ENCODE measurements at places on chromosomes 4 and X.

- no peak for DNase-seq
Measured at GRCh38 chrX:17081511-17081910, 135.1 kb downstream of the REPS2 start.

DNA sequence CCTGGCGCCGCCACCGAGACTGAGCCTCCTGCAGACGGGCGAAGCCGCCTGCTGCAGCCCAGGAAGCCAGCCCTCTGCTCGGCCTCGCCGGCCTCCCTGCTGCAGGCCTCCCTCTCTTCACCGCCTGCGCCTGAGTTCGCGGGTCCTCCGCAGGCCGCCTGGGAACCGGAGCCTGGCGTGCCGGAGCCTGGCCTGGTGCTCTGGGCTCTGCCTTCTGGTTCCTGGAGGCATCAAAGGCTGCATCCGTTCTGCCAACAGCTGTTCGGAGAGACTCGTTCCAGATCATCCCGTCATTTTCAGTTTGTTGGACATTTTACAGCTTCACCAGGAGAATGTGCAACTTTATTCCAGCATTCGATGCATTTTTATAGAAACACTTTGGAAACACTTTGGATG is 178.0 kb downstream of the DCLK2 start:
- no peak for DNase-seq

- no peak for DNase-seq
Measured at GRCh38 chr4:70138751-70139150, 15.3 kb upstream of the PRR27 start.

GRCh38 chr4:7398104-7398423 is 36.7 kb downstream of the PSAPL1 start:
- DNase-seq = peak; percentile 40

GRCh38 chrX:153302796-153303195 is 18.8 kb downstream of the PNMA6F start:
- DNase-seq = no peak

DNA sequence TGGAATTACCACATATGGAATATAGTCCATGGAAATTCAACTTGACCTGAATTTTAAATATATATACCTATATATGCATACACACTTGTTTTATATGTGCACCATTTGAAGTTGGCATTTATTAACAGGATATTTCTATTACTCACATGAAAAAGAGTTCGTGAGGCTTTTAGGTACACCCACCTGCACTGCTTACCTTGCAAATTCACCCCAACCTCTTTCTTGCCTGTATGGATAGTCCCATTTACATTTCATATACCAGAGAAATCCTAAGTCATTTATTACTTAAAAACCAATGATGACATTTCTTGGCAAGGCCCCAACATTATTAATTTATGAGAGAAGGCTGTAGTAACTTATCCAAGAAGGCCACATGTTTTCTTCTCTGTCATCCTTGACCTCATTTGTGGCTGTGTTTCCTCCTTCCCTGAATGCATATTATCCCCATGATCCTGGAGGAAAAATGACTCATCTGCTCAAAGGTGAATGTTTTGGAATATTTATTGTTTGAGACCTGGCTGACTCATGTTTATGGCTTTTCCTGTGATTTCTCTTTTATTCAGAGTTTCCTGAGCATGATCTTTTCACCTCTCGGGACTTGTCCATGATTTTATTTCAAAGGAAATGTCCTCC is 62.2 kb upstream of the FAM241A start:
- peak; percentile 94 for DNase-seq

DNA sequence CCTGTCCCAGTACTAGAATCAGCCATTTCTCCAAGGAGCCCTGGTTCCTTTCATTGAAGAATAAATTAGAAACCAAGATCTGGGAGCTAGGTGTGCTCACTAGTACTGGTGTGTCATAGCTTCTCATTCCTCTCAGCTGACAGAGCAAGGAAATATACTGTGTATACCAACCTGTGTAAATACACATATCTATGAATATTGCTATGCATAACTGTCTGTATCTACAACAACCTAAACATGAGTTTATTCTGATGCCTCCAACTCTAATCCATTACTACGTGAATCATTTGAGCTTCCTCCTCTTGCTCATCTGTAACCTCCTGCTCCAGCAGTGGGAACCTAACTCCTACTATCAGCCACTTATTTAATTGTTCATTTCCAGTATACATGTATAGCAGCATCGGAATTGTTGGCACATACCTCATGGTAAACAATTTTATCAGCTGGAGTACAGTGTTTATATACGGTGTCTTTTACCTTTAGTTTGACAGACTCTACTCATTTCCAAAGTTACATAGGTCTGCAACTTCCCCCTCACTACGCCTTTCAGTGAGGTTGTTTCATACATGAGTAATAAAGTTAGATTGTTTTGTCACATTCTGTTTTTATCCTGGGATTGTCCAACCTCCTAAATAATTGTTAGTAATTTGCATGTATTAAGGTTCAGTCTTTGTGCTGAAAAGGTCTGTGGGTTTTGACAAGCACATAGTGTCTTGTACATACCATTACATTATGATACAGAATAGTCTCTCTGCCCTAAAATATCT is 7.1 kb upstream of the SCRG1 start:
- no peak for DNase-seq

DNA sequence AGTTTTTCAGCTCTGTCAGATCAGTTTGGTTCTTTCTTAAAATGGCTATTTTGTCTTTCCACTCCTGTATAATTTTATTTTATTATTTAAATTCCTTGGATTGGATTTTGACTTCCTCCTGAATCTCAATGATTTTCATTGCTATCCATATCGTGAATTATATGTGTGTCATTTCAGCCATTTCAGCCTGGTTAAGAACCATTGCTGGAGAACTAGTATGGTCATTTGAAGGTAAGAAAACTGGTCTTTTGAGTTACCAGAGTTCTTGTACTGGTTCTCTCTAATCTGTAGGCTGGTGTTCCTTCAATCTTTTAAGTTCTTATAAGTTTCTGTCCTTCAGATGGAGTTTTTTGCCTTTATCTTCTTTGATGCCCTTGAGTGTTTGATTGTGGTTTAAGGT is 815.5 kb downstream of the KLHL13 start:
- no peak for DNase-seq

DNA sequence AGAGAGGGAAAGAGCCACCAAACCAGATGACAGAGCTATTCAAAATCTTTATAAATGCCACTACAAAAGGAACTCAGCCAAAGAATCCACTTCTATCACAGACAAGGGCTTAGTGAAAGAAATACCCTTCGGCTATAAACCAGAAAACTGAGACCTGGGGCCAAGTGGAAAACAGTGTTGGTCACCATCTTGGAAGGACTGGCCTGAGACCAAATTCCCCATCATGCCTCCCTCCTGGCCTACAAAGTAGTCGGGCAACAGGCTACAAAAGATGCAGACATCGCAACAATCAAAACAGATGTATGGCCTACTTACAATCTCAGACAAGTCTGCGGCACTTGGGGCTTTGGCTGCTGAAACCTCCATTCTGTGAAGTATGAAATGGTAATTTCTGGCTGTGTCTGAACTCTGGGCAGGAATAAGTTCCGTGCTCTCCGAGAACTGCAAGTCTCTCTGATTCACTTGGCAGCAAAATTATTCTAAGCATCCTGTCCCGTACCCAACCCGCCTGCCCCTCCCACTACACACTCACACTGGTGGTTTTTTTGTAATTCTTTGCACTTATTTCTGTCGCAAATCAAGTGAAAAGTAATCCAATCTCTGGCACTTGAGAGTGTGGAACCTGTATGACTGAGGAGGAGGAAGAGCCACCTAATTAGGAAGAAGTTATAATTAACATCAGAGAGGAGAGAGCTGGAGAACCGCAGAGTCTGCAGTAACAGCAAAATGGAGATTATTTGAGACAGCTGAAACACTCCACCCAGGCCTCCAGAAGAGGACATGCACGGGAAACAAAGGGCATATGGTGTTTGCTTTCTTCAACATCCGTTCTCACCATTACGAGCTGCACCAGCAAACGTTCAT is 87.8 kb downstream of the SH3KBP1 start:
- no peak for DNase-seq

- DNase-seq = no peak
Measured at GRCh38 chrX:17566740-17567139, 170.6 kb upstream of the SCML1 start.

DNA sequence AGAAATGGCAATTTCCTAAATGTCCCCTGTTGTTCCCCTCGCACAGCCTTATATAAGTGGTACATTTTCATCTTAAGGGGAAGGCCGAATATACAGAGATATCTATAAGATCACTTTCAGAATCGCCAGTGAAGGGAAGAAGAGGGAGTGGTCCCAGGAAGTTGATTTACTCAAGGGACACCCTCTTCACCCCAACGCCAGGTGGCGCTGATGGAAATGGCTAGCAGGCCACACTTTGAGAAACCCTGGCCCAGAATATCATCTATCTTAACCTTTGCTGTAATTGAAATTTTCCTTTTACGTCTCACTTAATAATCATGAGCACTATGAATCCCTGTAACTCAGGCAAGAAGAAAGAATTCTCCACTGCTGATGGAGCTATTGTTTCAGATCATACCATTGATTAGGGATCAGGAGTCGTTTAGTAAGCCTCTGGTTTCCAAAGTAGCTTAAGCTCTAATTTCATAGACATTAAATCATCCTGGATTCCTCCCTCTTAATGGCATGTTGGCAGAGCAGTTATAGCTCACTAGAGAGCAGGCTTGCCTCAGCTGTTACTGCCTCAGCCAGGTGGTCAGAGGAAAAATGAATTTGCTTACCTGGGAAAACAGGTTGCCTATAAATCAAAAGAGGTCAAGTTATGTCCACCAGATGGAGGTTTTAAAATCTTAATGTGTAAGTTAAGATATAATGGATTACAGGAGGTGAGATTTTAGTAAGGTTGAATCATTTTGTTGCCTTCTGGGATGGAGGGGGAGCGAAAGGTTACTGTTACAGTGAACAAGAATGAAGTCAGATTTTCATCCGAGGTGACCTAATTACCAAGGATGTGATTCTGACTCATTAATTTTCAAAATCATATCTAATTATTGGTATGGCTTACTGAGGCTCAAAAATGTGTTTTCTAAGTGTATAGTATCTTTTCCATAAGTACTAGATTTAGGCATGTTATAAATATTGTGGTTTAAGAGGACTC is 941.2 kb upstream of the TENM3 start:
- peak; percentile 17 for DNase-seq

- no peak for DNase-seq
Measured at GRCh38 chr4:111992351-111993168, 152.7 kb upstream of the FAM241A start.
